ENCODE measurements at places on chromosomes 11 and 22. TPM values are rescaled to one million over a fixed set of nuclear protein-coding genes. Genes with fewer than 3 reads are reported as not detected.

DNA sequence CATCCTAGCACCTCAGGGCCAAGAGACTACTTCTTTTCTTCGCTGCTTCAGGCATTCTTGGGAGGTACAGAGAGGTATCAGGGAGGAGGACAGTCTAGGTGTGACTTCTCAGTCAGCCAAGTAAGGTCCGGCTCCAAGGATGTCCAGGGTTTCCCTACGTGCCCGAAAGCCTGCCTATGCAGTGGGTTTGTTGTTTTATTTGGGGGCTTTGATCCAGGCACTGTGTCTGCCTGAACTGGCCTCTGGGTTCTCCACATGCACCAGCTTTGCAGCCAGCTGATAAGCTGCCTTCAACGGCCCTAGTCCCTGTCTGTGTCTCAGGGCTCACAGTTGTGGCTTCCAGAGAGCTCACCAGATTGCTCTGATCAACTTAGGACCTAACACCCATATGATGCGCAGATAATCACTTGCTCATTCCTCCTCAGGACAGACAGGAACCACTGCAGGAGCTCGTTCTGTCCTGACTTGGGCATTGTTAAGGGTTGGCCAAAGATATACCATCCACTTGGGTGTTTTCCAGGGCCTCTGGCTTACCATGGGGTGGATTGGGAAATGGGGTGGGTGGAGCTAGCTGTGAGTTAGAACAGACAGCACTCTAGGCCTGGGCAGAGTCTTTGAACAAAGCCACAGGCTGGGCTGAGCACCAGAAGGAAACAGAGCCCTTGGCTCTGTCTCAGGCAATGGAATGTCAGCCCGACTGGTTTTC is 45.5 kb upstream of the CRYBB3 start:
- no peak for DNase-seq

GRCh38 chr22:32801537-32802236 is at the start of gene TIMP3:
TSS of gene TIMP3 (plus strand) at chr22:32801705. CDS start at chr22:32802002, 297 bp downstream.
- DNase-seq, result peak; percentile 68

GRCh38 chr22:45642986-45643385 is 28.6 kb upstream of the ATXN10 start:
- no peak for DNase-seq

DNA sequence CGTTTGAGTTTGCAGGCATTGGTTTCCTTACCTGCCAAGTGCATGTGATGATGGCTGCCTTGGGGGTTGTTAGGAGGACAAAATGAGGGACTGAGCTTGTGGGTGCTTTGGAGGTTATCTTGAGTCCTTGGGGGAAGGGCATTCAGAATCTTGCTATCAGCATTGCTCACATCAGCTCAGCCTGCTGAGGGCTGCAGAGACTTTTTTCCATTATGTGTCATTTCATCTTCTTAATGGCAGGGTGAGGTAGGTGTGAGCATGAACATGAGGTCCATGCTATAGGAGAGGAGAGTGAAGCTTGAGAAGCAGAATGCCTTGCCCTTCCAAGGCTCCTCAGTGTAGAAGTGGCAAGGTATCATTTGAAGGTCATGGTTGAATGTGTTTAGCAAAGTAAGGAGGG is 112.3 kb downstream of the MIAT start:
- no peak for DNase-seq

DNA sequence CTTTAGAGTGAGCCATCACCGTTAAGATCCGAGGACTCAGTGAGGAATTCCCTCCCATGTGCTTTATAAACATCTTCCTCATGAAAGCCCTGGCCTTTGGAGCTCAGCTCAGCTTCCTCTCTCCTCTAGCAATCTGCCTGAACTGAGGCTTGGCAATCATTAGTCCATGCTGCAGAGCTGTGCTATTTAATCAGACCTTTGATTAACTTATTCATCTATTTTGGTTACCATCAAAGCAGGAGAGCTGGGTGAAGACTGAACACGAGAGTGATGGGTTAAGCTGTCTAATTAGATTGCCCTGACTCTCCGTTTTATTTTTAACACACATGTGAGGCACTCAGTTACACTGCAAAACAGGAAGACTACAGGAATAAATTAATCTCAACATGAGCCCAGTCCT is 351.3 kb downstream of the LARGE1 start:
- no peak for DNase-seq

KRTAP5-9 gene
- 0.38 TPM for polyA plus RNA-seq

GATD1 gene
- polyA plus RNA-seq, result 43.2 TPM

Measured in pancreas (tissue), 10 donors.